Kidney tubule cell (primary cell): ENCODE measurements at places on chromosomes 1 and 21.

DNA sequence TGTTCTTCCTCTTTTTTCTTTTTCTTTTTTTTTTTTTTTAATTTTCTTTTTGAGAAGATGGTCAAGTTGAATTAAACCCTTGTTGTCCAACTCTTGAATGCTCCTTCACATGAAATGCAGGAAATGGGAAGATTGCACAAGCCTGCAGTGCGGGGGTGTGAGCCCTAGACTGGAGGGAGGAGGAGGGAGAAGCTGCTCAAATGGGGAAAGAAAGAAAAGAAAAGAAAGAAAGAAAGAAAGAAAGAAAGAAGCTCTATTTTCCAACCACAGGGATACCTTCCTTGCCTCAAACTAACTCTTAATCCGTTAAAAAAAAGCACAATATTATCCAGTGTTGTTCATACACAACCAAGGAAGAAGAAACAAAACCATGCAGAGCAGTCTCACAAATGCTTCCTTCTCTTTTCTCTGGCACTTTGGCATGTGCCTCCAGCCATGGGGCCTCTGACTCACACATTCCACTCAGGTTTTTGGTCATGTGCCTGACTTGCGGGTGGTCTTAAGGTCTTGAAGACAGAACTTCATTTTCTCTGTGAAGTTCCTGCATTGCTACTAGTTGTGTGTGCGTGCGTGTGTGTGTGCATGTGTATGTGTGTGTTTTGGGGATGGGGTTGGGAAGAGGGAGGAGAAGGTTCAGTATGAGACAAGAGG, 276.1 kb downstream of the RPS6KC1 start:
- peak; percentile 82 for DNase-seq

- DNase-seq = no peak
Observed at GRCh38 chr1:153792631-153793041, 17.4 kb downstream of the SLC27A3 start.

- DNase-seq = peak; percentile 70
Observed at GRCh38 chr1:214548988-214549387, 2.4 kb downstream of the PTPN14 start.

DNA sequence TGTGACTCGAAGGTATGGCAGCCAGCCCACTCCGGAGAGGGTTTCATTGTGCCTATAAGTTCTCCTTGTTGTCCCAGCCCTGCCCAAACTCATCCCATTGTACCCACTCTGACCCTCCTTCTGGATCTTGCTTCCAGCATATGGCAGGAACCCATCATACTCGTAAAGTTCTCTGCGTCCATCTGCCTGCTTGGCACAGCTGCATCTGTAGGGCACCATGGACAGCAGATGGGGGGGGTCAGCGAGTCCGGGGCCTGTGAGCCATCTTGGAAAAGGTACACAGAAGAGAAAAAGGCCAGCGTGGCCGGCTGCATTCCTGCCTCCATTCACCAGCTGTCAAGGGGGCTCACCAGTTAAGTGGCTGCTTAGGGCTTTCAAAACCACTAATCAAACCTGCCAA, 94.9 kb upstream of the IGSF21 start:
- no peak for DNase-seq

GRCh38 chr1:194159941-194160340, 973.5 kb upstream of the B3GALT2 start:
- no peak for DNase-seq

GRCh38 chr1:201625226-201625761, 86.4 kb downstream of the NAV1 start:
- DNase-seq = peak; percentile 54

GRCh38 chr1:78155121-78155520, 109.4 kb downstream of the GIPC2 start:
- DNase-seq = peak; percentile 39

GRCh38 chr1:182144646-182145030, 83.1 kb upstream of the ZNF648 start:
- no peak for DNase-seq

GRCh38 chr1:221747839-221748238, 6.0 kb upstream of the DUSP10 start:
- no peak for DNase-seq

- peak; percentile 45 for DNase-seq
Observed at GRCh38 chr1:210360852-210361477, 32.3 kb downstream of the HHAT start.

GRCh38 chr1:223006917-223007648, 136.0 kb downstream of the TLR5 start:
- DNase-seq = peak; percentile 75

- peak; percentile 85 for DNase-seq
Observed at GRCh38 chr1:65407877-65408276, 12.6 kb upstream of the LEPR start.

GRCh38 chr1:51829058-51829457, 49.5 kb downstream of the NRDC start:
- DNase-seq = peak; percentile 5

GRCh38 chr1:201885531-201886075, 3.1 kb upstream of the SHISA4 start:
- DNase-seq = peak; percentile 64

DNA sequence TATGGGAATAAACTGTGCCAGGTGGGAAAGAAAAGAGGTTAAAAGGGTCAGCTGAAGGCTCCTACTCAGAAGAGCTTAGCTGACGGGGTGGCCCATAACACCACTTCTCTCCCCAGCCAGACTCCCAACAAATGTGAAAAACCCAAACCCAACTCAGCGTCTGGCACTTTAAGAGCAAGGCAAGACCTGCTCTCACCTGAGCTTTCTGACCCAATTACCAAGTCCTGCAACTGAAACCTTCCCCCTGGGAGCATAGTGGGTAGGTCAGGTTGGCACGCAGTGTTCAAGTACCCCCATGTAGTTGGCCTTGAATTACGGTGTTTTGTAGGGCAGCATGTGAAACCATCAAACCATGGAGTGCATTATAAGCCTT, 3.2 kb downstream of the IRF6 start:
- no peak for DNase-seq

DNA sequence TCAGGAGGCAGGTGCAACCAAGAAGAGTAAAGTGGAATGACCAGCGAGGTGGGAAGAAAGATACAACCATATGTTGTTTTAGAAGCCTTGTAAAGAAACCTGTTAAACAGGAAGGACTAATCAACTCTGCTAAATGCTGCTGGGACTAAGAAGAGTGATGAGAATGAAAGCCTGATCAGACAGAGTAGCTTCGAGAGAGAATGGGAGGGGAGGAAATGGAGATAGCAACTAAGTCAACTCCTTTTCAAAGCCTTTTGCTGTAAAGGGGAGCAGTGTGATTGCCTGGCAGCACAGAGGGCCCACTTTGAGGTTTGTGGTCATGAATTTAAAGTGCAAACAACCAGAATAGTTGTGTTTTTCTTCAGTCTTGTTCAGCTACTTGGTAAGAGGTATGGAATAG, 31.4 kb downstream of the SLC30A7 start:
- DNase-seq = no peak

DNA sequence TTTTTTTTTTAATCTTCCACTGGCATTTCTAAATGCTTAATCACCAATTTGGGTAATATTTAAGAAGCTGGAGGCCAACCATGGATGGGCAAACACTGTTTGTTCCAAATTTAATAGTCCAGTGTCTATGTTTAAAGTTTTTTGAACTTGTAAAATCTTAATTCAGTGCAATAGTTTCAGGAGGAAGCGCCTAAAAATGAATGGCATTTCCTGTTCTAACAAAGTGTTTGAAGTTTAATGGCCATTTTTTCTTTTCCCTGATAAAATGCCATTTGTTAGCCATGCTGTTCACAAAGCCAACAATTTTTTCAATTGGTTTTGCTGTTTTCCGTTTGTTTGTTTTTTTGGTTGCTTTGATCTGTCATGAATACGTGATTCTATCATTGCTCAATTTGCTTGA, 552.1 kb downstream of the LMO4 start:
- no peak for DNase-seq

DNA sequence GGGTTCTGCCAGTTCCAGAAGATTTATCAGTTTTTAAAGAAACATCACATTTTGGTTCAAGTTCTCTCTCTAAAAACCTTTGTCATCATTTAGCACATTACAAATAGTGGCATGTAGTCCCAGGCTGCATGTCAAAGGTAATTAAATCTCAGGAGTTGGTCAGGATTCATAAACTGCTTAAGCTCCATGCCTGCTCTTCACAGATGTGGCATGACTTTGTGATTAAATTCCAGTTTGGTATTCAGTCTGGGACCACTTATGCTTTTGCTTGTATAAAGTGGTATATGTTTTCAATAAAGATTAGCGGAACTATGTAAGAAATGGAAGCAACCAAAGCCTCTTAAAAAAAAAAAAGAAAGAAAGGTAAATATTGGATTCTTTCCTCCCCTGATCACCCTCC, 408.0 kb downstream of the DISC1 start:
- DNase-seq = no peak

DNA sequence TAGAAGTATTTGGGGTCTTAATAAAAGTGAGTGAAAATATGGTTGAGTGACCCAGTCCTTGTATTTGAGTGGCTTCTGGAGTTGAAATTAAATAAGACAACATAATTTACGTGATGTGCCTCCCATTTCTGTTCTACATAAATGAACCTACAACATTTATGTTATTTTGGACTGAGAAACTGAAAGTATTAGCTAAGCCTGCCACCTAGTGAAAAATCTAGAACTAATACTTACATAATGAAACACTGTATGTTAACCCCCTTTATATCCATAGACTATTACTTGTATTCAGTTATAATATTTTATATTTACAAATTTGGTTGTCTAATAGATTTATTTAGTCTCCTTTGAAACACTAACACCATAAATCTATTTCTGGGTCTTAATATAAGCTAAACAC, 298.9 kb downstream of the KCNT2 start:
- DNase-seq = peak; percentile 32

GRCh38 chr1:215637041-215637573, 70.0 kb downstream of the KCTD3 start:
- peak; percentile 57 for DNase-seq

DNA sequence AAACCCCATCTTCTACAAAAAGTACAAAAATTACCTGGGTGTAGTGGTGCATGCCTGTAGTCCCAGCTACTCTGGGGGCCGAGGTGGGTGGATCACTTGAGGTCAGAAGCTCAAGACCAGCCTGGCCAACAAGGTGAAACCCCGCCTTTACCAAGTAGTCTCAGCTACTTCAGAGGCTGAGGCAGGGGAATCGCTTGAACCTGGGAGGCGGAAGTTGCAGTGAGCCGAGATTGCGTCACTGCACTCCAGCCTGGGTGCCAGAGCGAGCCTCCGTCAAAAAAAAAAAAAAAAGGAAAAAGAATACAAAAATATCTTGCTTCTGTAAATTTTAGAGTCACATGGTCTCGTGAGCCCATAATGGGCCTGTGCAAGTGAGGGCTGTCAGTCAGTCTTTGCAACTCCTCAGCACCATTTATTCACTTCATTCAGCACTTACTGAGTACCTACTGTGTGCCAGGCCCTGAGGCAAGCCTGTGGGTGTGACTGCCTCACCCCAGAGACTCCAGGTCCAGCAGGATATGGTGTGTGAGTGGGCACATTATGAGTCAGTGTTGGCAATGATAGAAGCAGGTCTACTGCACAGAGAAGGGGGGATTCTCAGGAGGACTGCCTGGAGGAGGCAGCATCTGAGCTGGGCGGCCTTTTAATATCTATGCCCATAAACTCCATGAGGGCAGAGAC, 46.8 kb upstream of the TARDBP start:
- no peak for DNase-seq

- no peak for DNase-seq
Observed at GRCh38 chr1:164709126-164709525, 150.1 kb downstream of the PBX1 start.

GRCh38 chr1:245957427-245957826, 549.7 kb downstream of the SMYD3 start:
- no peak for DNase-seq

DNA sequence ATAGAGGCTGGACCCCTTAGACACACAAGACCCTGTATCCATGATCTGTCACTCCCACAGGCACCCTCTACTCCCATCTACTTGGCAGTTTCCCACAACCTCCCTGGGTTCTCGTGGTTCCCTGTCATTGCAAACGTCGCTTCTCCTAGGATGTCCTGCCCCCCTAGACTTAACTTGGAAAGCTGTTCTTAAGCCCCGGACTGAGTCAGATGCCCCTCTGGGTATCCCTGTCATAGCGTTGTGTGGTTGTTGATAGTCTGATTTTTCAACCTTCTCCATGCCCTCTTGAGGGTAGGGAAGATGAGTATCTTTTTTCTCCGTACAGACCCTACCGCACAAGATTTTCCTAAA, 11.8 kb downstream of the RCC1 start:
- DNase-seq = no peak

GRCh38 chr1:147245586-147246021, 3.1 kb downstream of the CHD1L start:
- no peak for DNase-seq

GRCh38 chr1:230172016-230172537, 105.0 kb downstream of the GALNT2 start:
- no peak for DNase-seq

- DNase-seq = peak; percentile 37
Observed at GRCh38 chr1:214537219-214537618, 14.2 kb downstream of the PTPN14 start.

GRCh38 chr1:160158534-160158933, 7.1 kb downstream of the ATP1A4 start:
- DNase-seq = no peak

DNA sequence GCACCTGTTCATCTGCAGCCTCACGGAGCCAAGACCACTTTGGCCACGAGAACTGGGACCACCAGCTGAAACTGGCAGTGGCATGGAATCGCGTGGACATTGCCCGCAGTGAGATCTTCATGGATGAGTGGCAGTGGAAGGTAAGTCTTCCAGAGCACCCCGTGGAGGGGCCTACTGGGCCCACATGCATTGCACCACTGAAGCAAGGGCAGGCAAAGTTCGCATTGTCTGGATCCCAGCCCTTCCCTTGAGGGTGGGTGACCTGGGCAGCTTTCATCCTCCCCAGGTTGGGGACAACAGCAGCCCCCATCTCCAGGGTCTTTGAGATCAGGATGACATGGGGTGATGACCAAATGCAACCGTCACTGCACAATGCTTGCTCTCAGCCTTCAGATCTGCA, 37.5 kb downstream of the TRPM2 start:
- no peak for DNase-seq

DNA sequence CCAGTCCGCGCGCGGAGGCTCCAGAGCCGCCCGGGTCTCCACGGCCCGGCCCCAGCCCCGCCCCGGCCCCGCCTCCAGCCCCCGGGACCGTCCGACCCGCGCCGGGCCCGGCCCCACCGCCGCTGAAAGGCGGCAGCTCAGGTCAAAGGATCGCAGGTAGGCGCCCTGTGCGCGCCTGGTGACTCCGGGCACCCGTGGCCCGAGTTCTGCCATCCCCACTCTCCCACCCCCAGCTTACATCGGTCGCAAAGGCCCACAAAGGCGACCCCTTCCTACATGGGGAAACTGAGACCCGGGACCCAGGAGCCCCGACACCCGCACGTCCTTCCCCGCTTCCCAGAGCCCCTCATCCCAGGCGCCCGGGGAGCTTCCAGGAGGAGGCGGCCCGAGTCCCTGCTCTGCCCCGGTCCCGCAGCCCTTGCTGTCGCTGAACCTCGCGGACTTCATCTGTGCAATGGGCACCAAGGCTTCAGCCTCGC, at the start of gene TMEM200B:
Gene TMEM200B, minus strand, starts transcription at position 17 of the 479 bp plus-strand sequence. CDS start 2,075 bp downstream, outside the sequence.
- peak; percentile 29 for DNase-seq
